ENCODE measurements at places on chromosomes 7 and 10.

DNA sequence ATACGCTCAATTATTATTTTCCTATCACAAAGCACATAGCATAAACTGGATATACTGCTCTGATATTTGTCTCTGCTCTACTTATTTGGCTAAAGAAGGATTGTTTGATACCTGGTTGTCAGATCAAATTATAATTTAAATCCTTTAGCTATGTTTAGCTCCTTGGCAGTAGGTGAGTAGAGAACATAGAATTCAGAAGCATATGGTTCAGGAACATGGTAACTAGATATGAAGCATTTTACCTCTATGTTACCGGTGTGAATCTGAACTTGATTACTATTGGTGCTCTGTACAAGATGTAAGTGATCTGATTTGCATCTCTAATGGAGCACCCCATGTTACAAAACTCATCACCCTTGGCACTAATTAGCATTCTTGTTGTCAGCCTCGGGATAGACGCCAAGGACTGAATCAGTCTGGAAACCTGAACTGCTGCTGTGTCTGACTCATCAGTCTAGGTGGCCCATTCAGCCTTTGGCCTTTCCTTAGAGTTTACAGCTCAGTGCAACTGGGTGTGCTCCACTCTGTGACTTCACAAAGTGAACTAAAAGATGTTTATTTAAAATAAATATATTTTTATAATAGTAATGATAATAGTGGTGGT, 12.3 kb upstream of the MYPN start:
- peak; percentile 38 for DNase-seq

DNA sequence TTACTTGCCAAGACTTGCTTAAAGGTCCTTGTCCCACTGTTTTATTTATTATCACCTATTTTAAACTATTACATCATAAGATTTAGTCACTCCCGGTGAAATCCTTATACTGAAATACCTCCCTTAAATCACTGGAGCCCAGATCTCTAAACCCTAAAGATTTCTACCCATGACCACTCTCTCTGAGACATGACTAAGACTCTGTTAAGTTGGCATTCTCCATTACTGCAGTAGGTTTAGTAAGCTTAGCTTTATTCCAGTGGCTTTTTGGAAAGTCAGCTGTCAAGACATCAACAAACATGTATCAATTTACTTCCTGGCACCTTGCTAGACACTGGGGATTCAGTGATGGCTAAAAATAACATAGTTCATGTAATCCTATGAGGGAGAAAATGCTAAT, 874.2 kb downstream of the KCNMA1 start:
- no peak for DNase-seq

GRCh38 chr10:35268791-35269257, 67.5 kb upstream of the CCNY start:
- DNase-seq: no peak

GRCh38 chr7:26034391-26034790, 117.6 kb upstream of the NFE2L3 start:
- DNase-seq: no peak

DNA sequence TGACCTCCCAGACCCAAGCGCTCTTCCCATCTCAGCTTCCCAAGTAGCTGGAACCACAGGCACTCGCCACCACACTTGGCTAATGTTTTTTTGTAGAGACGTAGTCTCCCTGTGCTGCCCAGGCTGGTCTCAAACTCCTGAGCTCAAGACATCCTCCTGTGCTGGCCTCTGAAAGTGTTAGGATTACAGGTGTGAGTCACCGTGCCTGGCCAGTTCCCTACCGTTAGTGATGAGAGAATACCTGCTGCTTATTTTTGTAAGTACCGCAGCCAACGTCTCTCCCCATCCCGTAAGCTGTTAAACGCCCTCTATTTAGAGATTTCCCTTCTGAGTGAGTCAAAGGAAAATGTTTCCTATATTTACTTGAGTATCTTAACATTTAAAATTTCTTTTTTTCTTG, 38.5 kb upstream of the PDLIM1 start:
- DNase-seq: no peak

GRCh38 chr10:73910764-73911552, at the start of gene PLAU:
TSS of gene PLAU (plus strand) at chr10:73911132. CDS start at chr10:73911556, 424 bp downstream.
- peak; percentile 56 for DNase-seq

GRCh38 chr10:104330168-104331110, 7.8 kb downstream of the ITPRIP start:
- peak; percentile 68 for DNase-seq

GRCh38 chr7:44595934-44596635, 10.3 kb upstream of the OGDH start:
- peak; percentile 17 for DNase-seq

- no peak for DNase-seq
These were observed 84.8 kb upstream of the CCDC6 start for GRCh38 chr10:59991117-59991516.

GRCh38 chr10:119642556-119643111, 8.5 kb upstream of the BAG3 start:
- no peak for DNase-seq

- DNase-seq: peak; percentile 87
These were observed 1.5 kb downstream of the PTPN12 start for GRCh38 chr7:77538281-77539212.

DNA sequence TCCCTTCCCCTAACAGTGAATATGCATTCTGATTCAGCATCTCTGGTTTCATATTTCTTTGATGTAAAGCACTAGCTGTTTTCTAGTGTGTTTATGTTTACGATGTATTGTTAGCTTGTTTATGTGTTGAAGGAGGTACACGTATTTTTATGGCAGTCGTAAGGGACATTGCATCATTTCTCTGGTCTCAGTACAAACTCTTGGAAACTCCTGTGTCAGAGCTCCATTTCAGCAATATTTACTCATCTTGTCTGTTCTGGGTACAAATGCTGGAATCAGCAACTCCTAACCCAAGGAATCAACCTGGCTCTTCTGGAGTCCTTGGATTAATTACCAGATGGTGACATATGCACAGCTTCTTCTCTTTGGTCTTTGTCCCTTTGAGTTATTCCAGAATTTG, 270.0 kb upstream of the PLXDC2 start:
- DNase-seq: no peak

DNA sequence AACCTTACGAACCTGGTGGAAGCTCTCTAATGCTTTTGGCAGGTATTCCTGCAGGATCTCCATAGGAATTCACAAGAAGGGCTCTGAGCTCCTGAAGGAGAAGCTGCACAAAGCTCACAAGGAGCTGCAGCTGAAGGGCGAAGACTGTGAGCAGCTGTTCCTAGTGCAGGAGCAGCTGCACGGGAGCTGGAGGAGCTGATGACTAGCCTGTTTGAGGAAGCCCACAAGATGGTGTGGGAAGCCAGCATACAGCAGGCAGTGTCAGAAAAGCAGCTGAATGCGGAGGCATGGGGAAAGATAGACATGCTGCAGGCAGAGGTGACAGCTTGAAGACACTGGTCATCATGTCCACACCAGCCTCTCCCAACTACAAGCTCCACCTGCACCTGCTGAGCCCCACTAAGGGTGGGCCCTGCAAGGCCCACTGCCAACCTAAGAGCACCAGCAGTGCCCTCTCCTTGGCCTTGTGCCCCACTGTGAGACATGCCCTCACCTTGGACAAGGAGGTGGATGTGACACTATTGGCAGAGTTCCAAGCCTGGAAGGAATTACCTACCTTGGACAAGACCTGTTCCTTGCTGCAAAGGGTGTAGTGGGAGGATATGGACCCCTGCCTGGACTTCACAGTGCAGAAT, 250.6 kb downstream of the BBS9 start:
- no peak for DNase-seq

- DNase-seq: no peak
These were observed 48.7 kb upstream of the RHOBTB1 start for GRCh38 chr10:60992636-60993035.

DNA sequence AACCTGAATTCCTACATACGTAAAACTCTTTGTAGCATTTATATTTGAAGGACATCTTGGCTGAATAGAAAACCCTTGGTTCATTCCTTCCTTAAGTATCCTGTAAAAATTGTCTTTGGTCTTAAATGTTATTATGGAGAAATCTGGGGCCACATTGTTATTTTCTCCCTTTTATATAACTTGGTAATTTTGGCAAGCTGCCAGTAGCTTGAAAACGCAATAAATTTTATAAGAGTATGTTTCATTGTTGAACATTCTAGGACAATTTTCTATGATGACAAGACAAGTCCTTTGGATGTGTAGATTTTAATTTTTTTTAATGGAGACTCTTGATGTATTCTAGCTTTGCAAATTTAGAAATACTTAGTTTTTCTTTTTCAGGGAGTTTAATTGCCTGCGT, 191.9 kb downstream of the ABCA13 start:
- DNase-seq: no peak

Data from lung microvascular endothelial cell (primary cell).